ENCODE measurements at places on chromosomes 16 and 17.

- DNase-seq = no peak
Measured at GRCh38 chr16:9345046-9345445, 253.6 kb downstream of the HAPSTR1 start.

GRCh38 chr16:69513180-69513966 is 52.4 kb upstream of the NFAT5 start:
- no peak for DNase-seq

DNA sequence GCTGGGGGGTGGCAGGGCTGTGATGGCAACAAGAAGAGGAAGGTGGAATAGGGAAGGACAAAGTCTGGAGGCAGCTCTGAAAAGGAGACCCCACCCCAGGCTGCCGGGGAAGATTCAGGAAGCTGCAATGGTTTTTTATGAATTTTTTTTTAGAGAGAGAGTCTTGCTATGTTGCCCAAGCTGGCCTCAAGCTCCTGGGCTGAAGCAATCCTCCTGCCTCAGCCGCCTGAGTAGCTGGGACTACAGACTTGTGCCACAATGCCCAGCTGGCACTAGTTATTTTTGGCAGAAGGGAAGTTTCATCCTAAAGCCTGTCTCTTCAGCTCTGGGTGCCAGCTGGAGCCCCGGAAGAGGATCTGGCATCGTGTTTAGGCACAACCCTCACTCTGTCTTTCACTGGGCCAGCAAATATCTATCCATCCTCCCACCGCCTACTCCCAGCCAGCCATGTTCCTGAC is 1.3 kb upstream of the CES3 start:
- no peak for DNase-seq

DNA sequence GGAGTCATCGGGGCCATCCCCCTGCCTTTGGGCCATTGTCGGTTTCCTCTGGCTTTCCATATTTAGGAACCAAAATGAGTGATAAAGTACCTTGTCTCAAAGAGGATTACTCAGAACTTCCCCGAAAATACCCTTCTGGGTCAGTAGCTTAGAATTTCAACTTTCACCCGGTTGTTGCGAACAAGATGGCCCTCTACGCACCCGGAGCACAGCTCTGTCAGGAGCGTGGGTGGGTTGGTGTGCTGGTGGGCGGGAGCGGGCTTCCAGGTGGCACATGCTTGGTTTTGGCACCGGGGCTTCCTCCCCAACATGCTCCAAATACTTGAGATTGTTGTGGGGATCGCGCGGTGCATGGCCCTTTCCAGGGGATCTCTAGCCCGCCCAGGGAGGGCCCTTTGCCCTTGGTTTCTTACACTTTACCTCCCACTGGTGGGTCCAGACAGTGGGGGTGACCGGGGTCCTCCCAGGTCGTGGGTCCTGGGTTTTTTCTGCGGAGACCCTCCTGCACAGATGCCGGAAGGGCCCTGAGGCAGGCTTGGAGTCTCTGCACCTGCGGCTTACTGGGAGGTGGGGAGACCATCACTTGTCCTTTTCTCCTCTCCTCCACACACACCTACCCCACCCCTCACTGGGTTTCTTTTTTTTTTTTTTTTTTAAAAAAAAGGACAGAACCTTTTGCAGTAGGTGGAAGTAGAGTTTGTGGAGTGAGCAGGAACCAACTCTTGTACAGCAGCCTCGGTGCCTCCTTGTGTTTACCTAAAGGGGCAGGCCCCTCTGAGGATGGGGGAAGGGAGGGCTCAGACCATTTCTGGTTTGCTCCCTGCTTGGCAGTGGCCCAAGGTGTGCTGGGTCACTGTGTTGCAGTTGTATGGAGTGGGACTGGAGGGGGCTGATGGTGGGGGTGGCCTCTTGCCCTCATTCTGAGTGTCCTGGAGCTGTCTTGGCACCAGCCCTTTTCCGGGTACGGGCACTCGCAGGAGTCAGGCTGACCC is 142.1 kb downstream of the SEC14L1 start:
- no peak for DNase-seq

- no peak for DNase-seq
Measured at GRCh38 chr17:44311562-44312181, 3.3 kb downstream of the RUNDC3A start.

- DNase-seq = no peak
Measured at GRCh38 chr17:80717720-80718083, 173.1 kb downstream of the RPTOR start.

GRCh38 chr16:69319381-69319780 is 8.2 kb downstream of the VPS4A start:
- DNase-seq = no peak

DNA sequence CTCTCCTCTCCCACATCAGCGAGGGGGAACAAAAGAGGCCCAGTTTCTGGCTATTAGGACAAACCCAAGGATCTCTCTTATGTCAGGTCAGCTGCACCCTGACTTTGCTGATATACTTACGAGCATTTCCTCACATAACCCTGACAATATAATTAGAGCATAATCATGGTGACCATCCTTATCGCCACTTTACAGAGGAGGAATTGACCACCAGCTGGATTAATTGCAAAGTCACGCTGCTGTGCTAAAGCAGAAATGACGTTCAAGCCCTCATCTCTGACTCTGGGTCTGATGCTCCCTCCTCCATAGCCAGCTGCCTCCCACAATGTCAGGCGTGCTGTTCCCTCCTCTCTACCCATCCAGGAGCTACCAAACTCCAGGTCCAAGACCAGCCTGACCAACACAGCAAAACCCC is 42.6 kb downstream of the TRARG1 start:
- DNase-seq = no peak

GRCh38 chr17:43834106-43834505 is 1.2 kb upstream of the MPP3 start:
- DNase-seq = no peak

- DNase-seq = no peak
Measured at GRCh38 chr17:47774987-47775580, 42.0 kb downstream of the TBX21 start.

DNA sequence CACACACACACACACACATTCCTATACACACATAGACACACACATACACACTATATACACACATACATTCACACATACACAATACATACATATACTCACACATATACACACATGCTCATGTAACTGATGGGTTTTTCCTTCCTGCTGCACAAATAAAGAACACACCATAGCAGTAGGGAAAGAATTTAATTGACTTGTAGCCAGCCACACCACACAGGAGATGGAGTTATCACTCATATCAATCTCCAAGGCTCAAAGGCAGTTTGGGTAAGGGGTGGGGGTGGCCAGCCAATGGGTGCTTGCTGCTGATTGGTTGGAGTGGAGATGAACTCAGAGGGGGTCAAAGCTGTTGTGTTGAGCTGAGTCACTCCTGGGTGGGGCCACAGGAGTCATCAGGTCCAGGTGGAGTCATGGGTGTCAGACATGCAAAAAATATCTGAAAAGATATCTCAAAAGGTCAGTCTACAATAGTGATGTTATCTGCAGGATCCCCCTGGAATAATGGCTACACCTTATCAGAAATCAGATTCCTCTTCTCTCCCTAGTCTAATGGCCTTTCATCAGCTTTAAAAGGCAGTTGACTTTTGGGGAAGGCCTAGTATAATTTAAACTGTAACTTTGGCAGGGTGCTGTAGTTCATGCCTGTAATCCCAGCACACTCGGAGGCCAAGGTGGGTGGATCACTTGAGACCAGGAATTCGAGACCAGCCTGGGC is 46.1 kb downstream of the WSB1 start:
- DNase-seq = no peak

DNA sequence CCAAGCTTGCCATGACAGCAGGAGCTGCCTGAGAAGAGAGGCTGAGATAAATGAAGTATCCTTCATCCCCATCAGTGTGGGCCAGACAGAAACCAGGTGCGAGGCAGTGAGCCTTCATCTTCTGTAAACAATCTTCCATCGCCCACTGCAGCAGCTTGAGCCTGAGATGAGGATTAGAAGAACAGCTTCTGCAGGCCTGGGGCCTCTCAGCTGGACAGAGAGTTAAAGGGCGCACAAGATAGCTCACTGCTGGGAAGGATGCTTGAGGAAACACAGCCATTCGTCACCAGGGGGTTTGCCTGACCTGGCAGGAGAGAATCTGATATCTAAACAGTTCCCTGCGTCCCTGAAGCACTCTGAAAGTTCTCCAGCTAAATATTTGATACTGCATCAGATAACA is 27.1 kb downstream of the HOXB1 start:
- no peak for DNase-seq

GRCh38 chr17:74524653-74525464 is 6.4 kb downstream of the CD300LB start:
- no peak for DNase-seq

- no peak for DNase-seq
Measured at GRCh38 chr17:31596382-31597323, 205.2 kb downstream of the RAB11FIP4 start.

DNA sequence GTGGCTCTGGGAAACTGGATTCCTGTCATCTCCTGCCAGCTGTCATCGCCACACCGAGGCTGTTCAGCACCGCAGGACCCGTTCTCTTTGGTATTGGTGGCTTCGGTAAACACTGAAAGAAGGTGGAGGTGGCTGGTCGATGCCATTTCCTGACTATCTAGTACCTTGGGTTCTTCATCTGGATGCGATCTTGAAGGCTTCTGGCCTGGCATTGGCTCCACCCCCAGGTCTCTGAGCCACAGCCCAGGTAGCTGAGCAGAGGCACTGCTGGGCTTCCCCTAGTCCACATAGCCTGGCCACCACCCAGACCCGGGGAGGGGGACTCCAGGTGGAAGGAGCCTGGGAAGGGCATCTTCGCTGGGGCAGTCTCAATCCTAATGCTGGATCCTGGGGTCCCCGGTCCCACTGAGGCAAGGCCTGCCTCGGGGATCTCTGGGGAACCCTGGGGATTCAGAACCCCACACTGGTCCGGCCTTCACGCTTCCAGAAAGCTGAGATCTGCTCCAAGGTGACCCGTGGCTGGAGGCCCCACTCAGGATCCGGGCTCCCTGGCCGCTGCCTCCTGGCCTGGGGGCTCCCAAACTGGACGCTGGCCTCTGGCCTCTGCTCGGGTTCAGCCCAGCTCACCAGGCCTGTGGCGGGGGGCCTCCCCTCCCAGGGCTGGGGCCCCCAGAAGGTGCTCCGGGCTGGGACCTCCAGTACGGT is 1.8 kb downstream of the C16orf54 start:
- peak; percentile 75 for DNase-seq

DNA sequence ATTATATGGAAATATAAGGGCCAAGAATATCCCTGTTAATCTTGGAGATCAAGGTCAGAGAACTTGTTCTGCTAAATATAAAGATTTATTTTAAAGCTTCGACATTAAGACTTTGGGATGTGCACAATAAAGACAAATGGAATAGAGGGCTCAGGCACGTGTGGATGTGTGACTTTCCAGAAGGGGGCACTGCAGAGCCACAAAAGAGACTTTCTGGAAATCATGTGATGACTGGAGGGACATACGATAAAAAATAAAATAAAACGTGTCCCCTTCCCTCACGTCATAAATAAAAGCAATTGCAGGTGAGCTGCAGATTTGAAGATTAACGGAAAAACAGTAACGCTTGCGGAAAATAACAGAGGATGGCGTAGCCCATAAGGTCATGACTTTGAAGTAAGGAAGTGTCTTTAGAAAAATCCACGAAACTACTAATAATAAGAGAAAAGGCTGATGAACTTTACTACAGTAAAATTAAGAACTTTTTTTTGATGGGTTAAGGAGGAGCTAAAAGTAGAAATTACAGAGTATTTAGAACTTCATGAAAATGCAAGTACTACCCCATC is 9.4 kb upstream of the ENGASE start:
- DNase-seq = no peak

GRCh38 chr17:34275881-34276280 is 5.9 kb downstream of the CCL7 start:
- DNase-seq = no peak

- no peak for DNase-seq
Measured at GRCh38 chr17:55454906-55455474, 33.4 kb upstream of the MMD start.

DNA sequence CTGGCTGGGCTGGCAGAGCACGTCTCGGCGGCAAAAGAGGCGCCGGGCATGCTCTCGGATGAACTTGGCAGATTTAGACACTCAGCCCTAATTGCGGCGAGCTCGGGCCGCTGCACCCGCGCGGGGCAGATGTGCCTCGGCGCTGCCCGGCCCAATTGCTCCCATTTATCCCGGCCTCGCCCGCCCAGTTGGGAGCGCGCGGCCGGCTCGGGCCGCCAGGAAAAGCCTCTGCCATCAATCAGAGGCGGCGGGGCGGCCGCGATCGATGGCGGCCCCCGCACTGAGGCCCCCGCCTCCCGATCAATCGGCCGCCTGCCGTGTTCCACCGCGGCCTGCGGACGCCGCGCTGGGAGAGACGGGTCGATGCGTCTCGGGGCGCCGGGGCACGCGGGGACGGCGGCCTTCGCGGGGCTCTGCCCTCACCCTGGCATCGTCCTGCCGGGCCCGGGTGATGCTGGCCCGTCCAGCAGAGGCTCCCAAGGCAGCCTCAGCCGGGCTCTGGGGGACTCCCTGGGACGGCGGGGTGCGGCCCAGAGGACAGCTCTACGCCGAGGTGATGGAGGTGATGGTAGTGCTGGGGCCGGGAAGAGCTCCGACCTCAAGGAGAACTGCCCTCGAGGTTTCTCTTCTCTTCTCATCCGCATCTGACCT is 200.9 kb upstream of the N4BP1 start:
- DNase-seq = no peak

- DNase-seq = peak; percentile 14
Measured at GRCh38 chr16:11976850-11977375, 379 bp downstream of the SNX29 start.

DNA sequence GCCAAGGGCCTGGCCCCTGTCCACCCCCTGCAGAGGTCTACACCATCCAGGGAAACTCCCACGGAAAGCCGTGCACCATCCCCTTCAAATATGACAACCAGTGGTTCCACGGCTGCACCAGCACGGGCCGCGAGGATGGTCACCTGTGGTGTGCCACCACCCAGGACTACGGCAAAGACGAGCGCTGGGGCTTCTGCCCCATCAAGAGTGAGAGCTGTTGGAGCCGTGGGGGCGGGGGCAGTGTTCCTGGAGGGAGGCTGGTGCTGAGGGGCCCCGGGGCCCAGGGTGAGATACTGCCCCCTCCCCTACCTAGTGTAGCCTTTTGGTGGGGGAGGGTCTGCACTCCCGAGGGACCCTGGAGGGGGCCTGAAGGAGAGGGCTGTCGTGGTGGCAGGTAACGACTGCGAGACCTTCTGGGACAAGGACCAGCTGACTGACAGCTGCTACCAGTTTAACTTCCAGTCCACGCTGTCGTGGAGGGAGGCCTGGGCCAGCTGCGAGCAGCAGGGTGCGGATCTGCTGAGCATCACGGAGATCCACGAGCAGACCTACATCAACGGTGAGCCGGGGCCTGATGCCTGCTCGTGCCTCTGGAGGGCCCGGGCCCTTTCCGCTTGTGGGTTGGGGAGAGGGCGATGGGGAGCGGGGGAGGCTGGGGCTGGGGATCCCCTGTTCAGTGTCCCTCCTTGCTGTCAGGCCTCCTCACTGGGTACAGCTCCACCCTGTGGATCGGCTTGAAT is 38.8 kb downstream of the MRC2 start:
- DNase-seq = no peak

- peak; percentile 95 for DNase-seq
Measured at GRCh38 chr17:1294157-1294717, 14.8 kb downstream of the TRARG1 start.

DNA sequence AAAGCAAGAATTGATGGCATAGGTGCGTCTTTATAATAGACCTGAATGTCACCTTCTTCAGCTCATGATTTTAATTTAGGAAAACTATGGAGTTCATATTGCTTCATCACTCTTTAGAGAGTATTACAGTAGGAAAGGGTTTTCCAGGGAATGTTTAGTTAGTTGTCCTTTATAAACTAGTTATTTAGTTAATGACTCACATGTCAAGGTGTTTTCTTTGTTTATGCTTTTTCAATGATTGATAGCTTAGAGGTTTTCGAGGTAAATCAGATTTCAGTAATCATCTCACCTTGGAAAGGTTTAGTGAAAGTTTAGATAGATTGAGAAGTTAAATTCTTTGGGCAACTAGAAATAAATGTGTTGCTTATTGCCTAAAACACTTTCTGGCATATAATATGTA is 9.8 kb downstream of the WSB1 start:
- no peak for DNase-seq

Measured in natural killer cell (primary cell).